Stimulated activated CD8-positive, alpha-beta memory T cell treated with anti-CD3 and anti-CD28 coated beads, Interleukin-7, amount 100 ng/mL, for 1 hour (primary cell): ENCODE measurements at places on chromosomes 4 and X.

- DNase-seq: no peak
Measured at GRCh38 chr4:138835832-138836533, 179.6 kb upstream of the NOCT start.

DNA sequence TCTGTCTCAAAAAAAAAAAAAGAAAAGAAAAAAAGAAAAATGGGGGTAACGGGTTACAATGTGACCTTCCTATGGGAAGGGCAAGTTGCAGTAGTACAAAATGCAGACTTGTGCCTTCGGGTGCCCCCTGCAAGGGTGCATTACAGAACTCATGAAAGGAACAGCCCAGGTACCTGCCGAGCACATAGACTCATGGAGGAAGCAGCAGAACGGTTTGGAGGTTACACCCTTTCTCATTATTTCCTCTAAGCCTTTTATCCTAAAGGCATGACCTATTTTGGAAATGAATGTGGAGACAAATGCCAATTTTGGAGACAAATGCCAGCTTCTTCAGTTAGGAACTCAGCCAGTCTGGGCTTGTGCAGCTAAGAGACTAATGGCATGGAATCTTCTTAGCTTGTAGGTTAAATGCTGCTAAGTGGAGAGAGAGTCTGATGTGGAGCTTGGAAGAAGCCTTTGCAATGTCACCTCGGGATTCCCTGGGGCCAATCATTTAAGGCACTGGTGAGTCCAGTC is 44.1 kb upstream of the PRKX start:
- DNase-seq: no peak

GRCh38 chr4:7518871-7519637 is 84.3 kb upstream of the PSAPL1 start:
- no peak for DNase-seq

- no peak for DNase-seq
Measured at GRCh38 chr4:59838236-59838635, 1361.9 kb upstream of the ADGRL3 start.

DNA sequence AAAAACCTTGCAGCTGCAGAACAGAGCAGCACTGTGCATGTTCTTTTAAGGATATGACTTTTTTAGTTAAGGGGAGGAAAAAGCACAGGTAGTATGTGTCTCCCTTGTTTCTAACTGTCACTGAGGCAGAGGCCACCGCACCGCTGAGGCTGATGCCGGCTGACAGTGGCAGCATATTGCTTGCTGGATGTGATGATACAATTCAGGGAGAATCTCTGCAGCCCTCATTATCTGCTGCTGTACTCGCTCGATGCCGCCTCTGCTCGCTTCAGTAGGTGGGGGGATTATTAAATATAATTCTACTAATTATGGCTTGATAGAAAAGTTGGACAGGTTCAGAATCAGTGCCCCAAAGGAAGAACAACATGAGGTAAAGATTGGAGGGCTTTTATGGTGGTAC is 378.8 kb upstream of the NOCT start:
- no peak for DNase-seq

DNA sequence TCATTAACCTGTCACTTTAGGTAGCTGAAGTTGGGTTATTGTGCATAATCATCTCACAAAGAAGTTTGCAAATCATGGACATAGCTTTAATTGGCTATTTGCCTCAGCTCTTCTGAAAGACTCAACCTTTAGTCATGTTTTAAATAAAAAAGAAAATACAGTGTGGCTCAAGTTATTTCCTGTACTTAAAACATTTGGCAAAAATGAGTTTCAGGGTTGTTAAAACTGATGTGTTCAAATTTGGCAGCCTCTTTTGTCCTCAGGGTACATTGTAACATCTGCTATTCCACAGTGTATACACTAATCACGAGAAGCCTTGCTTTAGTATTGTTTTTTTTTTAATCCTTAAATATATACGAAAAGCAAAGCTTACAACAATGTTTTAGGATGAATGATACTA is 31.5 kb upstream of the HPGD start:
- no peak for DNase-seq
